AG08395 (cell line): ENCODE measurements at places on chromosomes 3 and 15.

DNA sequence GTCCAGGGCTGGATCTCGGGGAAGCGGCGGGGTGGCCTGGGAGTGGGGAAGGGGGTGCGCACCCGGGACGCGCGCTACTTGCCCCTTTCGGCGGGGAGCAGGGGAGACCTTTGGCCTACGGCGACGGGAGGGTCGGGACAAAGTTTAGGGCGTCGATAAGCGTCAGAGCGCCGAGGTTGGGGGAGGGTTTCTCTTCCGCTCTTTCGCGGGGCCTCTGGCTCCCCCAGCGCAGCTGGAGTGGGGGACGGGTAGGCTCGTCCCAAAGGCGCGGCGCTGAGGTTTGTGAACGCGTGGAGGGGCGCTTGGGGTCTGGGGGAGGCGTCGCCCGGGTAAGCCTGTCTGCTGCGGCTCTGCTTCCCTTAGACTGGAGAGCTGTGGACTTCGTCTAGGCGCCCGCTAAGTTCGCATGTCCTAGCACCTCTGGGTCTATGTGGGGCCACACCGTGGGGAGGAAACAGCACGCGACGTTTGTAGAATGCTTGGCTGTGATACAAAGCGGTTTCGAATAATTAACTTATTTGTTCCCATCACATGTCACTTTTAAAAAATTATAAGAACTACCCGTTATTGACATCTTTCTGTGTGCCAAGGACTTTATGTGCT, 527 bp downstream of the B2M start:
- peak; percentile 17 for DNase-seq

DNA sequence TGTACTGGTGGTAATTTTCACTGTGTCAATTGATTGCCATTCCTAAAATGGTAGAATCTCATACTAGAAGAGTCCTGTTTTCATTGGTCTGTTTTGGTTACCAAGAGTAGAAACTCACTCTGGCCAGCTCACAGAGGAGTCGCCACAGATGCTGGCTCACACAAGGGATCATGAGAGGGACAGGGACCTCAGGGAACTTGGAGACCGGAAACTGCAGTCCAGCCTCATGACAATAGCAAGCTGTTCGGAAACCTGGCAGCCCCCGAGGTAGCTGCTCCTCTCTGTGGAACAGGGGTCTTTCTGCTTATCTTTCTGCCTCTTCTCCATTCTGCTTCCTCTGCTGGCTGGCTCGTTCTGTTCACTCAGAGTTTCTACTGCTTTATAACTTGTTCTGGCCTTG, 192.9 kb downstream of the PLCL2 start:
- no peak for DNase-seq

DNA sequence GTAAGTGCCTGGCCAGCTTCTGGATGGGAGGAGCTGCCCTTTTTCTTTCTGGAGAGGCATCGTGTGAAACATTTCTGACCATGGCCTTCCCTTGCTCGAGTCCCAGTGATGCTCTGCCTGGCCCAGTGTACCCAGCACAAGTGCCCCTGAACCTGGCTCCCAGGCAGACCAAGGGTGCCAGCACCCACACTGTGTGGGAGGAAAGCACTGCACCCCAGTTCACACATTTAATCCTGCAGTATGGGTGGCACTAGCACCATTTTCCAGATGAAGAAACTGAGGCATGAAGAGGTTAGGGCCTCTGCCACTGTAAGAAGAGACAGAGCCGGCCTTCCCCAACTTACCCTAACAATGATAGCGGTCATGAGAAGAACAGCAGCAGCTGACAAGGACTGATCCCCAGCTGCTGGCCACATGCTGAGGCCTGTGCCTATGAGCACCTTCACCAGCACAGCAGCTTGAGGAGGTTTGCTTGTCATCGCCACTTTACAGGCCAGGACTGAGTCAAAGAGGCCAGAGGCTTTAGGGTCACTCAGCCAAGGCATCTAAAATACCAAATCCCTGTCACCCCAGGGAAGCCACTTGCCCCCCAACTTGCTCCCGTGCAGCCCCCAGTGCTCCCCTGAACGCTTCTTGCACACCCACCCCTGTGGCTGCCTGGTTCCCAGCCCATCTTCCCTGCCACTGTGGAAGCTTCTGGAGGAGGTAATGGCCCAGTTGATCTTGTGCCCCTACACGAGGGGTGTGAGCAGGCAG, 15.0 kb downstream of the PRR23E start:
- DNase-seq, result no peak

GRCh38 chr3:150106740-150107428, 136.2 kb upstream of the PFN2 start:
- DNase-seq, result peak; percentile 91

- no peak for DNase-seq
These were observed 129.7 kb downstream of the NR2E3 start for GRCh38 chr15:71939981-71940588.

- DNase-seq, result no peak
These were observed 101.7 kb downstream of the ADCY5 start for GRCh38 chr3:123347205-123347604.

DNA sequence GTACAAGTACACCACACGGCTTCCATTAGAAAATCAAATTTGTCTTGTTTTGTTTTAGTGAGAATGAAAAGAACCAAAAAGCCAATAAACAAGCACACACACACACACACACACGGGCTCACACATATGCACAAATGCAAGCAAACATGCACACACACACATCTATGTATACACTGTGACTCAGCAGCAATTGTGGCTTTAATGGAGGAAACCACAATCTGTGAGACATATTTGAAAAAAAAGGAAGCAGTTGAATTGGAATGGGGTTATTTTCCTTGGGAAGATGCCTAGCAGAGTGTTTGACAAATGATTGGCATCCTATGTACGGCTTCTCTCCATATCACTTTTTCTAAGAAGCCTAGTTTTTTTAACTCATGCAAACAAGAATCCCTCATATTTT, 201.1 kb upstream of the ARRDC4 start:
- no peak for DNase-seq

GRCh38 chr3:118001380-118001779, 1033.3 kb downstream of the IGSF11 start:
- no peak for DNase-seq

DNA sequence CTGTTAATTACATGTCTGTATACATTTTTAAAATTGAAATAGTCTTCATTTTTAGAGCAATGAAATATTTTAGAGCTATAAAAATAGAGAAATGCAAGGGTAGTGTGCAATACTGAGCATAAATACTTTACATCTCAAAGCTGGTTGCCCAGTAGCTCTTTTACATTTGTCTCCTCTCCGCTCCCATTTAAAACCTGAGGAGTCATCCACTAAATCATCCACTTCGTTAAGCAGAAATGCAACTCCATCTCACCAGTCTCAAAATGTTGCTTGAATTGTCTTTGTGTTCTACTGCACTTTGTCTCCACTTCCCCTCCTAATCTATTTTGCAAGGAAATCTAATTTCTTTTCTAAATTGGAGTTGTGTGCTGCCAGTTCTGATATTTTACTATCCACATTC, 563.6 kb downstream of the VGLL3 start:
- DNase-seq, result no peak

GRCh38 chr15:58311556-58311955, 120.2 kb upstream of the LIPC start:
- no peak for DNase-seq

- DNase-seq, result peak; percentile 74
These were observed 495.5 kb downstream of the NLGN1 start for GRCh38 chr3:173893066-173893465.

GRCh38 chr3:137766876-137767537, 2.9 kb downstream of the SOX14 start:
- no peak for DNase-seq

DNA sequence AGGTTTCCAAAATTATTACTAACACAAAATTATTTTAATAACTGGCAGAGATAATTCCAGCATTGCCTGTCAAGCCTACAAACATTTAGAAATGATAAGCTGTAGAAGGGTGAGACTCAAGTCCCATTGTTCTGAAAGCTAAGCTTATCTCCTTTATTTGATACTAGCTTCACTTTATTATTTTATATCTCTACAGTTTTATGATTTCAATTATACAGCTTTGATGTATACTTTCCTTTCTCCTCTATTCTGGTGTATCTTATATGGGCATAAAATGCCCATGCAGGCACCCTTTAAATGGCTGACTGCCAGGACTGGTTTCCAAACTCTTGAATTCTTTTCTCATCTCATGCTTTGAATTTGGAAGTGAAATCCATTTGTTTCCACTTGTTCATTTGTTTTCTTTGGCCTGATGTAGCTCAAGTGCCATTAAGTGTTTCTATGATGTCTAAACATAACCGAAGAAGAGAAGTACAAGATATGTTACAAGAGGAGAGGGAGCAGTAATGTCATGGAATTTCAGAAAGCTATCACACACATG, 372.1 kb upstream of the ARHGEF26 start:
- no peak for DNase-seq

DNA sequence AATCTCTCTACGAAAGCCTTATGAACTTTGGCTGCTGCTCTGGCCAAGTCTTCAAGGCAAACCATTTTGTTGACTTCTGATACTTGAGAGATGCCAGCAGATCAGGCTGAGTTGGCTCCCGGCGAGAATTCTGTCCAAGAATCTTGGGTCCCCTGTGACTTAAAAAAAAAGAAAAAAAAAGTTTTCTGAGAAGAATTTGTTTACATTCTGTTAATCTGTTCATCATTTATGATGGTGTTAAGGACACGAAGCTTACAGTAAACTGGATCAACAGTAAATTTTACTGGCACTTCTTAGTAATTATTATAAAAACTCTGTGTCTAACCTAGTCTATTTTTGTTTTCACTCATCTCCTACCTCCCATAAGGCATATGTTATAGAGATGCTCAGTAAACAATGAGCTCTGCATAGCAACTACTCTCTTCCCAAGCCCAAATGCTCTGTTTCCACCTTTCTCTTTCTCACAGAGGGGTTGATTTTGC, 320.9 kb upstream of the RASGRP1 start:
- DNase-seq, result no peak

DNA sequence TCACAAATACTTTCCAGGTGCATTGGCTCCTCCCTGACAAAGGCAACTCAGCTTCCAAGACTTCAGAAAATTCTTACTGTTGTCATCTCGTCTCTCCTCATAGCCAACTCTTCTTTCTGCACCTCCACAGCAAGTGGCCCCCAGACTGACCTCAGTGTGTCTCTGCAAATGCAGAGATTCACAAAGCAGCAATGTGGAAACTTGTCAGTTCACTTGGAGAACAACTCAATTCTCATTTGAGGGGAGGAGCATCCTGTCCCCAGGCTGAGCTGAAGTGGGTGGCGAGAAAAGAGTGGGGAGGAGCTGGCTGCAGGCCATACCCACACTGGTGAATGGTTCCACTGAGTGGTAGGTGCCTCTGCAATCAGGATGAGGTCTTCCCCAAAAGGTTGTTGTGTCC, 248.7 kb upstream of the IL12A start:
- DNase-seq, result no peak

DNA sequence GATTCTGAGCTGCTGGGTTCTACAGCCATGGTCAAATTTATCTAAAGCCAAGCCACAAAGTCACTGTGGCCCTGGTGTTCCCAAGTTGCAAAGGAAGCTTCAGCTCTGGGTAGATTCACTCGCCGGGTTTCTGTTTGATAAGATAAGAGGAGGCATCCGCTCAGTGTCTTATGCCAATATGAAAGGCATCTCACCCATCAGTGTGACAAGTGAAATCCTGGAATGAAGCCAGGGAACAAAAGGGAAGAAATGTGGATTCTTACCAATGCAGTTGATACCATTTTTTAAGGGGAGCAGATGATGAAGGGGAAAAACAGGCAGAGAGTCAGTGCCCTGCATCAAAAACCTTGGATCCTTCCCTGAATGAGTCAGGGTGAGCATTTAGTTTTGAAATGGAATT, 2.8 kb upstream of the CPNE4 start:
- no peak for DNase-seq

- DNase-seq, result no peak
These were observed 166.2 kb downstream of the CHDH start for GRCh38 chr3:53680028-53680427.
